ACHN (cell line): ENCODE measurements at places on chromosomes 16 and 17.

GRCh38 chr16:81231014-81231413 is 7.5 kb upstream of the BCO1 start:
- DNase-seq = no peak

DNA sequence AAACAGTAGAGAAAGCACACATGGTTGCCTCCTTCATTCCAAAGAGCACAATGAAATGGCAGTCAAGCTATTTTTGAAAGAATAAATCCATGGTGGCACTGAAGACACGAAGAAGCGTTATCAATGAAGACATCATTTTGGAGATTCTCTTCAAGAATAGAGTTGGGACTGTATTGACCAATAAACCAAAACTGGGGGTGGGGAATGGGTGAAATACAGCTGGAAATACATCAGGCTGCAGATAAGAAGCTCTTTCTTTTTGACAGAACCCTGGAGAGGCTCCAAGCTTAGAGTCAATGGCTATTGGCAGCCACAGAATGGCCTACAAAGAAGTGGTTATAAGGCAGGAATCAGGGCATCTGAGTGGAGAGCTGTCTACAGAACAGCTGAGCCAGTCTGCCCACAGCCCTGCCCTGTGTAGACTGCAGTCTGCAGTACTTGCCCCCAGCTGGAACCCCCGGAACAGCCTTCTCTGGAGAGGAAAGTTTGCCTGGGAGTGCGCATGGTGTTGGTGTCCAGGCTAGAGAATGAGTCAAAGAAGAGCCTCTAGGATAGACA is 100.4 kb downstream of the STX8 start:
- no peak for DNase-seq

- peak; percentile 96 for DNase-seq
Measured at GRCh38 chr16:30351586-30352419, 3.3 kb downstream of the CD2BP2 start.

DNA sequence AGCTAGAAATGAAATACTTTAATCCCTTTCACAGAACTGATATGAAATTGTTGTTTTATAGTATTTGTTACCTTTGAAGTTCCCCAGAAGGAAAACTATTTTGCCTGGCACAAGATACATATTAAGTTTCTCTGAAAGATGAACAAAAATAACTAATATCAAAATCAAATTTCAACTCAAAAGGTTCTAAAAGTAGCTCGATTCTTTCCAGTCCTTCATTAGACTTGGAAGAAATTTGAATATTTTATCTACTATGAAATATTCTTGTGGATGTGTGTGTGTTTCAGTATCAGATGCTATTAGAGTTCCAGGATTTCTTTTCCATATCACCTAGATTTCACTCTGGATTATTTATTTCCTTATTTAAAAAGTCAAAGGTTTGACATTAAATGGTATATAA is 3.6 kb upstream of the AATF start:
- no peak for DNase-seq

DNA sequence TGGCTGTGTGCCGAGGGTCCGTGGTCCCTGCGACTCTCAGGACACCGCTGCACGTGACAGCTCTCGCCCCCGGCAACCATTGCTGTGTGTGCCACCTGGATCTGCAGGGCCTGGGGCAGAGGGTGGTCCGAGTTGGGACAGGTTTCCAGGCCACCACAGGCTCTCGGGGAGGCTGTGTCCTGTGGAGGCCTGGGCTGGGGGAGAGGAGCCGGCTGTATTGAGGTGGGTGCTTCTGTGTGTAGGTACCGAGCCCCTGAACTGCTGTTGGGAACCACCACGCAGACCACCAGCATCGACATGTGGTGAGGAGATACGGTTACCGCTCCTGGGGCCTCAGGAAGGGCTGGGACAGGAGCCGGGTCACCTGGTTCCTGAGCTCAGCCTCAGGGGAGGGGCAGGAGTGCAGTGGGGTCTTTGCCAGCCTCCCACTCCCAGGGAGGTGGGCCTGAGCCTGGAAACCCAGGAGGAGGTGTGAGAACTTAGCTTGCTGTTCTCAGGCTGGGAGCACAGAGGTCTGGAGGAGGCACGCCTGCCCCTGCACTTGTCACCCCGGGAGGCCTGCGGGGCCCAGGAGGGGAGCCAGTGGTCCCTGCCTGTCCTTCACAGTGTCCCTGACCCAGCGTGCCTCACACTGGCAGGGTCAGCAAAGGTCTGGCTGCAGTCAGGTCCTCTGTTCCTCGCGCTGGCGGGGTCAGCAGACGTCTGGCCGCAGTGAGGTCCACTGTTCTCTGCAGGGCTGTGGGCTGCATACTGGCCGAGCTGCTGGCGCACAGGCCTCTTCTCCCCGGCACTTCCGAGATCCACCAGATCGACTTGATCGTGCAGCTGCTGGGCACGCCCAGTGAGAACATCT is 7.3 kb downstream of the SPATA2L start:
- no peak for DNase-seq

DNA sequence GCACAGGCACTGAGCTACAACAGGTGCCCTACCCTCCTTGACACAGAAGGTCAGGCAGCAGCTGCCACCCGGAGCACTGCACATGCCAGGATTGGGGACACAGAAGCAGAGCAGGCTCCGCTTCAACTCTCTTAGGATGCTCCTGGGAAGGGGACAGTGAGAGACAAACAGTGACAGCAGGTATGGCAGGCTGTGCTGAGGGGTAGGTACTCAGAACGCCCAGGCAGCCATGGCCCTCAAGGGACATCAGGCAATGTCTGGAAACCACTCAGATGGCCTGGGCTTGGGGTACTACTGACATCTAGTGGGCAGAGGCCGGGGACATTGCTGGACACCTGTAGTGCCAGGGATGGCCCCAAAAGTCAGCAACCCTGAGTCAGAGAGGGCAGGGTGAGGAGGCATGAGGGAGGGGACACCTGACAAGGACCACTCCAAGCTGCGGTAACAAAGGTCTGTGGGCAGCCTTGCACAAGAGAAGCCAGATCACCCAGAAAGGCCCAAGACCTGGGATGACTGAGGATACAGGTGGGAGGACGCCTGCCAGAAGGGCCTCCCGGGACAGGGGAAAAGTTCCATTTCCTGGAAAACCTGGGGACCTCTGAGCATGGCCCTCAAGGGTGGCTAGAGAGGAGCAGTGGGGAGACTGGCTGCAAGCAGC is 21.2 kb downstream of the PEMT start:
- peak; percentile 47 for DNase-seq

GRCh38 chr17:34874478-34874877 is 86.8 kb downstream of the CCT6B start:
- DNase-seq = no peak

DNA sequence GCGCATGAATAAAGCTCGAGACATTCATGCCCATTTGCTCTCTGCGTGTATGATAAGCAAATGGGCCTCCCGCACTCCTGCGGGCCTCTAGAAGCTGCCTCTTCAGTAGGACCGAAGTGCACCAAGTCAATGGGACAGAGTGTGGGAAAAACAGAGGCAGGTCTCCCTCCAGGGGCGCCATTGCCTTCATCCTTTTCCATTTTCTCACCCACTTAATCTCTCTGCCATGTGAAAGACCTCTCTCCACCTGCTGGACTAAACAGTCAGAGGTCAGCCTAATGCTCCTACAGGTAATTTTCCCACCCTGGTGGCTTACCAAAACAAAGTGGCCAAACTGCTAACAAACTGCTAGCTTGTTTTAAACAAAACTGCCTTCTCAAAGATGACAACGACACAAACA is 210.9 kb downstream of the ZFHX3 start:
- DNase-seq = no peak

DNA sequence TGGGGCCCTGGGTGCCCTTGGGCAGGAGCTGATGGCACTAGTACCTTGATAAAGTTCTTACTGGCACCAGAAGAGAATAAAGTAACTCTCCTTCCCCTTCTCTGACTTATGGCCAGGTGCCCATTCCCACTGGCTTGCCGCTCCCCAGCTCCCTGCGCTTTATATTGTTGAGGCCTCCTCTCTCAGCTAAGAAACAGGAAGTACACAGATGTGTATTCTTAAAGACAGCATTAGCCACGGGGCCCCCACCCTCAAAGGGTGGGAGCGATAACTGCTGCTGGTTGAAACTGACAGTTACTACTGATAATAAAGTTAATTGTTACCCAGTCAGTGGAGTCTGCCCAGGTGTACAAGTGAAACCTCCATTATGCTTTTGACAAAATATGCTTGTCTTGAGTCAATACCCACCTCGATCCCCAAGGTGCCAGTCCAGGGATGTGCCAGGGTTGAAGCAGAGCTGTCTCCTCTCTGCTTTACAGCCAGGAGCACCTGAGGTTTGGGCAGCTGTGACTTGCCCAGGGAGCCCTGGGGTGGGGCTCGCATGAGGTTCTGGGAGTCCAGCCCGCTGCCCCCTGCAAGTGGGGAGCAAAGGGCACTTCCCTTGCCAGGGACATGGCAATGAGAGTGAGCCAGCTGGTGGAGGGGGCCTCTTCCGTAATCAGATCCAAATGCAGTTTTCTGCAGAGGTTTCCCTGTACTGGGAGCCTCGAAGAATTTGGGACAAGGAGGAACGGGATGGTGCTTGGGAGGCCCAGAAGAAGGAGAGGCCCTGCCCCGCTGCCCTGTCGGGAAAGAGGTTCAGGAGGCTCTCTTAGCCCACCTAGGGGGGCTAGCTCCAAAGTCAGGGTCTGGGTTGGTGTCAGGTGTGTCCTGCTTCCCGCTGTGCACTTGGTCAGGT is 5.4 kb upstream of the CLDN9 start:
- no peak for DNase-seq

- DNase-seq = no peak
Measured at GRCh38 chr16:67394155-67395104, 1.1 kb upstream of the TPPP3 start.

GRCh38 chr17:4901648-4902344 is 1.1 kb downstream of the CHRNE start:
- no peak for DNase-seq

- peak; percentile 66 for DNase-seq
Measured at GRCh38 chr17:46771561-46772474, 46.7 kb downstream of the WNT3 start.

GRCh38 chr17:42294469-42295398 is 6.4 kb downstream of the STAT5A start:
- no peak for DNase-seq

GRCh38 chr17:55730808-55731207 is 8.1 kb upstream of the TMEM100 start:
- DNase-seq = no peak

- DNase-seq = no peak
Measured at GRCh38 chr16:54940279-54940604, 9.6 kb downstream of the IRX5 start.

DNA sequence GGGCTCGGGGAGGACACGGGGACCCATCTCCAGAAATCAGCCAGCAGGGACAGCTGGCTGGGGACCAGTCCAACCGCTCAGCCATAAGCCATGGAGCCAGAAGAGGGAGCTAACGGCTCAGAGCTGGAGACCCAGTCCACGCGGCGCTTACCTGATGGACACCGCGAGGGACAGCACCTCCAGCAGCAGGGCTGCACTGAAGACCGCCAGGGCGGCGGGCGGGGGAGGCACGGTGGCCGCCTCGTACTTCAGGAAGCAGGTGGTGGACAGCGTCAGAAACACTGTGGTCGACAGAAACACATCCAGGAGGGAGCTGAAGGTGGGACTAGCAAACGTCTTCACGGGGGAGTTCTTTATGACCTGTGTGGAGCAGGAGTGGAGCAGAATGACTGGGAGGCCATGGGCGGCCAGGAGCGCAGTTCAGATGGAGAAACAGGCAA is 102.6 kb upstream of the CREBBP start:
- DNase-seq = peak; percentile 83

DNA sequence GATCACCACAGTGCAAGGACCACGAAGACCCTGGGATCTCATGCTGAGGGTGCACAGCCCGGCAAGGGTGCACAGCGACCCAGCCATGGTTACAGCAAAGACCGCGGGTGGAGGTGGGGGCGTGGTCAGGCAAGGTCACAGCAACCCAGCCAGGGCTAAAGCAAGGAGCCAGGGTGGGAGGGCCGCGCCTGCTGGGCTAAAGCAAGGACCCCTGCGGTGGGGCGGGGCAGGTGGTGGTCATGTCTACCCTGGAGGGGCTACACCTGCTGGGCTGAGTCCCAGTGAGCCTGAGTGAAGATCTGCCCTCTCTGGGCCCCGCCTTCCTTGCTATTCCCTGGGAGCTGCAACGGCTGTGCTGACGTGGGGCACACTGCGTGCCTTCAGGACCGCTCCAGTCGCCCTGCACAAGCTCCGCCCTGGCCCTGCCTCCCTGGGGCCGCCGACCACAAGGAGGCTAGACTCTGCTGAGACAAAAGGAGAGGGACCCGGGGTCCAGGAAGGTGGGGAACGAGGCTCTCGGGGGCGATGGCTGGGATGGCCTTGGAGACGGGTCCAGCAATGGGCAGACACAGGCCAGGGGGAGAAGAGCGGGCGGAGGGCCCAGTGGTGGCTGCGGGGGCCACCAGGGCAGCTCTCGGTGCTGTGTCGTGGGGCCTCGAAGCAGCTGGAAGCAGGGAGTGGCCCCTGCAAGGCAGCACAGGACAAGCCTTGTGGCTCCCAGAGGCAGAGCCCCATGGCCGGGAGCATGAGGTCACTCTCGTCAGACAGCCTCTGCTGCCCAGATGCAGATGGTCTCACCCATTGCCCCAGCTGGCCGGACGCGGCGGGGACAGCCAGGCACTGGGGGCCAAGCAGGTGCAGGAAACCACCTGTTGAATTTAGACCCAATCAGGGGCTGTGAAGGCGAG is 52.8 kb downstream of the CBFA2T3 start:
- no peak for DNase-seq

- DNase-seq = no peak
Measured at GRCh38 chr16:46715769-46716305, 26.4 kb downstream of the ORC6 start.

- DNase-seq = no peak
Measured at GRCh38 chr16:67504031-67505021, 21.0 kb upstream of the AGRP start.

DNA sequence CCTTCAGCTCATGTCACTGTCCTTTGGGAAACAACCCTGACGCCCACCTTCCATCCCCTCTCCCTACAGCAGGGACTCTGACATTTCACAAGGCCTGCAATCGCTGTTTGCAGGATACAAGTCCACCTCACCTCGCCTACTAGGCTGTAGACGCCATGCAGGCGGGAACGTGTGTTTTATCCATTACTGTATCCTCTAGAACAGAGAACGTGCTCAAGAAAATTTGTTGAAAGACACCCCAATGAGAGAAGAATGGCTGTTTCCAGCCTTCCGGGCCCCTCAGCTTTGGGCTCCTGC is 1.5 kb upstream of the TTYH2 start:
- no peak for DNase-seq
